ENCODE measurements at places on chromosomes 6 and 20. TPM values are rescaled to one million over a fixed set of nuclear protein-coding genes. Genes with fewer than 3 reads are reported as not detected.

Gene TNFRSF6B
- total RNA-seq: 1.8 TPM

Gene OTOR
- not detected for total RNA-seq

Gene SCAND1
- total RNA-seq: 82.6 TPM

Gene PSMB8
- total RNA-seq: 28.3 TPM

Gene HSPA1L
- not detected for total RNA-seq

Gene RIPOR3
- total RNA-seq: 4.2 TPM

Gene ULBP1
- total RNA-seq: 2.0 TPM

Gene MACROD2
- not detected for total RNA-seq

Gene MLN
- not detected for total RNA-seq

Gene SNAP91
- 0.36 TPM for total RNA-seq

Gene OLIG3
- total RNA-seq: not detected

Gene ANKRD66
- total RNA-seq: not detected
